ENCODE measurements at places on chromosomes 2 and 18.

DNA sequence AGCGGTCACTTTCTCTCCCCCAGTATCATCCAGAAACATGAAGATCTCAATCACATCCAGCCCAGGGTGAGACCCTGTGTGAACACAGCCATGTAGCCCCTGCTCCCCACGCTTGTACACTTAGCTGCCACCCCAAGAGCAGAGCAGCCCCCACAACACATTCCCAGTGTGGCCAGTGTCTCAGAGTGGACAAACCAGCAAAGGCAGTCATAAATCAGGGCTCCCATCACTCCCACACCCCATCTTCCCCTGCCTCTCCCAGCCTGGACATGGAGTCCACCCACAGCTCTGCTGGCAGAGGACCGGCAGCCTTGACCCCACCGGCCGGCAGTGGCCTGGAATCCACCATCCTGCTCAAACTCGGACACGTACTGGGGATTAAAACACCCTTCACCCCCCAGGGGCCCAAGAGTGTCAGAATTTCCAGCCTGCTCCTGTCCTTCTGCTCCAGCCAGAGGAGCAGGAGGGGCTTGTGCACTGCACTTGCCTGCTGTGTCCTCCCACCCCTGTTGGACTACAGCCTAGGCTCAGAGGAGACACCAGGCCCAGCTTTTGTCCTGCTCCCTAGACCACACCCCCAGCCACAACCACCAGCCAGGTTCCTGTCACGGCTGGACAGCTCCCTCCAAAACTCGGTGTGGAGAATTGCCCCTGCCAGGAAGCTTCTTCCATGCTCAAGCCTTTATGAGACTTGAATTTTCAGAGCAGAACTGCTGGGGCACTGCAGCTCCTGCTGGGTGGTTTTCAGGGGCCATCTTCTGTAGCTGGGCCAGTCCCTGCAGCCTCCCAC is 206.1 kb downstream of the SMAD2 start:
- DNase-seq = no peak

DNA sequence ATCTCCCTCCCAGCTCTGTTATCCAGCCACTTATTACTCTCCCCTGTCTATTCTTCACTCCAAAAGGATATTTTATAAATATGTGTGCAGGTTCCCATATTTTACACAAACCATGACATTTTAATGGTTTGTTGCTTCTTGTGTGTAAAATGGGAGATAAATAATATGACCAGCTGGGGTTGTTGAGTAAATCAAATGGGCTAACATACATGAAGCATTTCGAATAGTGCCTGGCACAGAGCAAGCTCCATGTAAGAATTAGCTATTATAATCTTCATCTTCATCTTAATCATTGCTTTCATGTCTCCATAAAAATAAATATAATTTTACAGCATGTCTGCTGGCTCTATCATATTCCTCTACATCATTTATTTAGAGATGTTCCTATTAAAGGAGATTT is 283.1 kb downstream of the RAD51AP2 start:
- no peak for DNase-seq

DNA sequence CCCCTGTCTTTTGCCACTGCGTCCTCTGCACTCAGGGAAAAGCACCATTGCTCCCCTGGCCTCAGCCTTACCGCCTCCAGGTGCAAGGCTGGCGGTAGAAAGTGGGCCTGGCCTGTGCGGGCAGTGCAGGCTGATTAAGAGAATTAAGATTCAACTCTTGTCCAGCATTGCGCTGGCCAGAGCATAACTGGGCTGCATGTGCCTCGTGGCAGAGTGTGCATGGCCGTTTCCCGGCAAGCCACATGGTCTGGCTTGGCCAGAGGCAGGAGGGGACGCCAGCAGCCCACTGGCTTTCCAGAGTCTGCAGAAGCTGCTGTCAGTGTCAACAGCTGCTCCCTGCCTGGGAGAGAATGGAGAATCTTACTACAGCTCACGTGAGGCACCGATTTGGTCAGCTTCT is 12.3 kb downstream of the NTSR2 start:
- no peak for DNase-seq

DNA sequence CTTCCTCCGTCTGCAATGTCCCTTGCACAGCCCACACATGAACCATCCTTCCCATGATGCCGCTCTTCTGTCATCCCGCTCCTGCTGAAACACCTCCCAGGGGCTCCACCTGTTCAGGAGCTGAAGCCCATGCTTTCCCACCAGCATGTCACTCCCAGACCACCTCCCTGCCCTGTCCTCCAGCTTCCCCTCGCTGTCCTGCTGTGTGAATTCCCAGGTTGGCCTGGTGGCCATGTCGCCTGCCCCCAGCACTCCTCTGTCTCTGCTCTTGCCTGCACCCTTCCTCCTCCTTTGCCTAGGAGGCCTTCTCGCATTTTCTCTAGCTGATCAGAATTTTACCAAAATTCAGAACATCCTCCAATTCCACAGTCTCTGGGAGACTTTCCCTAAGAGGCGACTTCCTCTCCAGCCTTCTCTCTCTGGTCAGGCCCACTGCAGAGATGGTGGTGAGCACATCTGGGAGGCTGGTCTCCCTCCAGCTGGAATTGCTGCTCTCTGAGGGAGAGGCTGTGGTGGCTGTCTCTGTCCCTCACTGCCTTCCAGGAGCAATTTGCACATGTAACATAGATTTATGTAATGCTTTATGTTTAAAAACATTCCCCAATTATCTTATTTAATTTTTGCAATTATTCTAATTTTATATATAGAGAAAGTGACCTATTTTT is 8.9 kb upstream of the IL1RL2 start:
- no peak for DNase-seq

DNA sequence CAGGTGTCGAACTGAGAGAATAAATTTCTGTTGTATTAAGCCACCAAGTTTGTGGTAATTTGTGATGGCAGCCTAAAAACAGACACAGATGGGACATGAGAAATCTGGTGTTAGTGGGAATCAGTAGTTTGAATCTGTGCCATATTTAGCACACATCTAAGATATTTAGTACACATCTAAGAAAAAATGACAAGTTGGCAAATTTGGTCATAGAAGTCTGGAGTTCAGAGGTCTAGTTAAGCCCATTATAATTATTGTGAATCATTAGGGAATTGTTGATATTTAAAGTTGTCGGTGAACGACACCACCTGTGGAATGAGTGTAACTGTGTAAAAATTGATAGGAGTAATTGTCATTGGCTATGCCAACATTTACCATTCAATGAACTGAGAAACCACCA is 1138.8 kb upstream of the TMEFF2 start:
- DNase-seq = no peak

- peak; percentile 33 for DNase-seq
Observed at GRCh38 chr2:9030841-9031240, 27.4 kb upstream of the MBOAT2 start.

GRCh38 chr2:23209059-23209458 is 175.9 kb upstream of the KLHL29 start:
- DNase-seq = no peak

GRCh38 chr2:107383691-107384090 is 443.0 kb upstream of the RGPD4 start:
- DNase-seq = no peak

DNA sequence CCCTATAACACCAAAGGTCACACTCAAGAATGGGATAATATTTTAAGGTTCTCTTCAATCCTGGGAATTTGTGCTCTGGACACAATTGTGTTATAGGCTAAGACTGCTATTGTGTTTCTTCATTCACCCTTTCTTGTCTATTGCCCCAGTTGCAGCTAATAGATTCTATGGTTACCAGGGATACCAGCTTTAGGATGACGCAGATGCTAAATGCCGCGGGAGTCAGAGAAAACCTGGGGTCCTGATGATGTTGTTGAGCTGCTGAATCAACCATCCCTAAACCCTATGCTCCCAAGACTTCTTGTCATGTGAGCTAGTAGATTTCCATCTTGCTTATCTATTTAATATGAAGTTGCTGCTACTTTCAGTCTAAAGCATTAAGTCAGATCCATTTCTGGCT is 5.4 kb downstream of the CRYGD start:
- DNase-seq = no peak

- peak; percentile 35 for DNase-seq
Observed at GRCh38 chr18:67310826-67311225, 205.7 kb downstream of the DSEL start.

- DNase-seq = no peak
Observed at GRCh38 chr2:17709897-17710296, 43.7 kb downstream of the SMC6 start.

- DNase-seq = no peak
Observed at GRCh38 chr2:50624506-50624905, 407.4 kb downstream of the NRXN1 start.

- no peak for DNase-seq
Observed at GRCh38 chr2:231521443-231521842, 8.8 kb downstream of the NMUR1 start.

DNA sequence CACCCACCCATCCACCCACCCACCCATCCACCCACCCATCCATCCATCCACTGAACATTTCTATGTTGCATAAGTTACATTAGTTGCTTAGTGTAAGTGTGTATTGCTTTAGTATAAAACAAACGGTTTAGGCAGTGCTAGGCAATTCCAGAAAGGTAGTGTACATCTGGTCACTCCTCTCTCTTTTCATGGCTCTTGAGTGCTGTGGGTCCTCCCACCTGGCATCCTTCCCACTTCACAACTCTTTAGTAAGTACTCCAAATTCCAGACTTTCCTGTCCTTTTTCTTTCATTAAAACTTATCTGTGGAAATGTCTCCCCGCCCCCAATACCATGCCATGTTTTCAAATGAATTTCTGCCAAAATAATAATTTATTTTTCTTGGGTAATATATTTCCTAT is 122.5 kb downstream of the PLEKHM3 start:
- peak; percentile 20 for DNase-seq

GRCh38 chr2:224946895-224947294 is 95.4 kb downstream of the DOCK10 start:
- peak; percentile 77 for DNase-seq

DNA sequence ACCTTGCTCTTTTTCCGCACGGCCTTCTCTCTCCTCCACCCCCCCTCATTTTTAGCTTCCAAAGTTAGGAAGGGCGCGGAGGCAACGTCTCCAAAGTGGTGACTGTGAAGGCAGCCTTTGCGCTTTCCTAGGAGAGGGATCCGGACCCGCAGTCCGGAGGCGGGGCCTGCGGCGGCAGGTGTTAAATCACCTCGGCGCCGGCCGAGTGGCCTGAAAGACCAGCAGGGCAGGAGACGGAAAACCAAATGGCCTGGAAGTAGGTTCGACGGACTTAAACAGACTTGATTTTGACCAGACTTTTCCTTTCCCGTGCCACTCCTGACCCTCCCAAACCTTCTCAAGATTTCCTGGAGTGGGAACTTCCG is 615 bp downstream of the GORASP2 start:
- peak; percentile 33 for DNase-seq

DNA sequence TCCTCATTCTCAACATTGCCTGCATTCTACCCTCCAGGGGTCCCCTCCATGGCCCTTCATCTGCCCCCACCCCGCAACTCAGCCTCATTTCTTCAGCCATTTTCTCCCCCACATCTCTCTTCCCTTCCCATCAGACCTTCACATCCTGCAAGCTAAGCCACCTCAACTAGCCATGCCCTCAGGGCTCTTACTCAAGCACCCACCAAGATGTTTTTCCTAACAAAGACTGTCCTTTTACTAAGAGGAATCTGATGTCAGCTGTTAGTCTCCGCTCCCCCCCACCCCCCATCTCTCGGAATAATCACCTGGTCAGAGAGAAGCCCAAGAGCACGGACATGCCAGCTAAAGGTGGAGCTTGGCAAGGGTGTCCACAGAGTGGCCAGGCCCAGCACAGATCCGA is 4.7 kb upstream of the CAPN10 start:
- no peak for DNase-seq

GRCh38 chr2:173843526-173843925 is 121.6 kb downstream of the SP3 start:
- no peak for DNase-seq

- no peak for DNase-seq
Observed at GRCh38 chr2:32783469-32783868, 155.6 kb downstream of the TTC27 start.

GRCh38 chr18:7388741-7389140 is 157.9 kb downstream of the LRRC30 start:
- DNase-seq = no peak

DNA sequence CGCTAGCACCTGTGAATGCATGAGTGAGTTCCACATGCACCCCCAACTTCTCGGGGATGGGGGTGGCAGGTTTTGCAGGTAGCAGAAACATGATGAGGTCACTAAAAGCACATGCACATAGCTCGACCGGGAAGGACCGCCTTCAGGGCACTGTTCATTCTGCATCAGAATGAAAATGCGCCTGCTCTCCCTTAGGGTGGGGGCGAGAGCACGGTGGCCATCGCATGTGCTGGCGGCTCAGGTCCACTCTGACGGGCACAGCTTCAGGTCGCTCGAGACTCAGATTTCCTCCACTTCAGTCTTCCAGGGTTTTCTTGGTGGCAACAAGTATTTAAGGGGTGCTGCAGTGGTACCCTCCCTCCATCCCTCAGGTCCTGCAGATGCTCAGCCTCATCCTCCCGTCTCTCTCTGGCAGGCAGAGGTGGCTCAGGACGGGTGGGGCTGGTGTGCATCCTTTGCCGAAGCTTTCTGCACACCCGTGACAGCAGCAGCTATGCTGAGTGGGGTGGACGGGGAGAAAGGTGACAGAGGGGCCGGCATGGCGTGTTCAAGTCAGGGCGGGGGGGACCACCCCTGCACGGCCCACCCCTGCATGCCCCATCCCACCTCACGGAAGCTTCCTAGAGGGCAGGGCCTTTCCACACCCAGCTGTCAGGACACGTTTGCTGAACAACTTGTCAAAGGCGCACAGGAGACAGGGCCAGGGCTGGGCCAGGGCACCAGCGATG is 14.8 kb downstream of the KCNIP3 start:
- no peak for DNase-seq

DNA sequence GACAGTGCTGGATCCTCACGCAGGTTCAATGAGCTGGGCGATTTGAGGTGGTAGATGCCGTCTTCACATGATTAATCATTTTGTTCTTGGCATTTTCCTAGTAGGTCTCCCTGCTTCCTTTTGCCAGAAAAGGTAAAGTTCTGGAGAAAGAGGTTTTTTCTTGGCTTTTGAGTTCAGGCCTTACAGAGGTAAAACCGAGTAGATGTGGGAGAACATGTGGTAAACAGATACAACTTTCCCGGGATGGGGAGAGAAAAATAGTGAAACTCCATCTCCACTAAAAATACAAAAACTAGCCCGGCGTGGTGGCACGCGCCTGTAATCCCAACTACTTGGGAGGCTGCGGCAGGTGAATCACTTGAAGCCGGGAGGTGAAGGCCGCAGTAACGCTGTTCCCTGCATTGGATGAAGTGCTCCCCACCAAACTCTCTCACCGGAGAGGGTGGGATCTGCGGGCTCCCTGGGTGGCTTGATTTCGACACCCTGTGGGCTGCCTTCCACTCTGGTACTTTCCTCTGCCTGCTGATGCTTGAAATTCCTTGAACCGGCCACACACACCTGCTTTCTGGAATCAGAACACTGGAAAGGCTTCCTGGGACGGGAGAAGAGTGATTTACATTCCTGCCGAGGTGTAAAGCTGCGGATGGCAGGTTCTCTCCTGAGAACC is 88.8 kb downstream of the ACTR3 start:
- no peak for DNase-seq

DNA sequence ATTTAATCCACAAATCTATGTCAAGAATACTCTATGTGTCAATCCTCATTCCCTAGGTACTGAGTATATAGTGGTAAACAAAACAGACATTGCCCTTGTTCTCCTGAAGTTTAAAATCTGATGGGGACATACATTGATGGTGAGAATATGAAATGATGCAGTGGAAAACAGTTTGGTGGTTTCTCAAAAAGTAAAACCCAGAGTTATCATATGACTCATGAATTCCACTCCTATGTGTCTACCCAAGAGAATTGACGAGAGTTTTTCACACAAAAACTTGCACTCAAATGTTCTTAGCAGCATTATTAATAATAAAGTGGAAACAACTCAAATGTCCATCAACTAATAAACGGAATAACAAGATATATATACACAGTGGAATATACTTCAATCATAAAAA is 586.7 kb downstream of the CCDC85A start:
- DNase-seq = no peak

Measured in fibroblast of lung (primary cell).